Foreskin keratinocyte (primary cell): ENCODE measurements at places on chromosomes 11 and 22.

DNA sequence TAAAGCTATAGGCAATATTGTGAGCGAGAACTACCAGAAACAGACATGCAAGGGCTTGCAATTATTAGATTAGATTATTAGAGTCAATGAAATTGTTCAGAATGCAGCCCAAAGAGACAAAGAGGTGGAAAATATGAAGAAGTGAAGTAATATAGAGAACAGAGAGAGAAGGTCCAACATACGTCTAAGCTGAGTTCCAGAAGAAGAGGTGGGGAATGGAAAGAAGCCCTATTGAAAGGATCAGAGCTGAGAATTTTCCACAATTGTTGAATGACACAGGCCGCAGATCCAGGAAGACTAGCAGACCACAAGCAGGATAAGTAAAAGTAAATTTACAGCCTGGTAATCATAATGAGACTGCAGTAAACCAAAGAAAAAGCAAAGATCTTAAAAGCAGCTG, 93.2 kb downstream of the EXT2 start:
- DNase-seq = peak; percentile 18

DNA sequence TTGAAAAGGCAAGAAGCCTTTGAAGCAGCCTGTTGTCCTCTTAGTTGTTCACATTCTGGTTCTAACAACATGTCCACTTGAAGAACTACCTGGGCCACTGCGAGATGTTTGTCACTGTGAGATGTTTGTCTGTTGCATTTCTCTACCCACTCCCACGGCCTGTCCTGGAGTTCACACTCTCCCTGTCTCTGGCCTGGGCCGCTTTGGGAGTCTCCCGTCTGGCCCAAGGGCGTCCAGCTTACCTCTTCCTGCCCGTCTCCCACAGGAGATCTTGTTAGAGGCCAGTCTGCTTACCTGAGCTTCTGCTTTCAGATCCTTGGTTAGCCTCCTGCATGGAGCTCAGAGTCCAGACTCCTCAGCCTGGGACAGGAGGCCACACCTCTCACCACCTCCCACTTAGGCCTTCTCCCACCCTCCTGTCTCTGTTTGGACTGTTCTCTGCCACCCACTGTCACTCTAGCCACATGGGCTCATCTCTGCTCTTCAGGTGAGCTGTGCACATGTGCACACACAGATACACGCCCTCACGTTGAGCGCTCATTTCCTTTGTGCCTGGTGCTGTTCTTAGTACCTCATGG, 66.0 kb downstream of the TBC1D22A start:
- DNase-seq = no peak

DNA sequence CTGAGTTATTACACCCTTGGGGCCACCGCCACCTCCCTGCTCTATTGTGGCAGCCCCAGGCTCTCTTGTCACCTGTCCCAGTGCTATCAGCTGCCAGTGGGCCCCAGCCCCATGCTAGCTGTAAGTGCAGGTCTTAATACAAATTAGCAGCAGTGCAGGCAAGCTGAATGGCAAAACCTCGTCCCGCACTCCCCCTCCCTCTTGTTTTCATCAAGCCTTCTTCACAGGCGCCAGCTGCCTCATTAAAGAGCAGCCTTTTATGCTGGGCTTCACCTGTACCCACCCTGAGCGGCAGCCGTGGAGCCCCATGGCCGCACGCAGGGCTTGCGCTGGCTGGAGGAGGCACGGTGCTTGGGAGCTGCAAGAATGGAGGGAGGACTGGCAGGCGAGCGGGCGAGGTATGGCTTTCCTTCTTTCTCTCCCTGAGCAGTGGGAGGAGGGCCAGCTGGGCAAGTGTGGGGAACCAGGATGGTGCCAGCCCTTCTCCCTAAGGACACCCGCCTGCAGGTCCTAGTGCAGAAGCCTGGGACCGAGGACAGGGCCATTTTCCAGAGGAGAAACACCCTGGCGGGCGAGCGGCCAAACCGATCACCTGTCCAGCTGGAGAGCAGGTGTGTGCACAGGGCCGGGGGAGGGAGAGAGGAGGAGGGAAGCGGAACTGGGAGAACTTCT, 70.7 kb downstream of the FLI1 start:
- DNase-seq = no peak

DNA sequence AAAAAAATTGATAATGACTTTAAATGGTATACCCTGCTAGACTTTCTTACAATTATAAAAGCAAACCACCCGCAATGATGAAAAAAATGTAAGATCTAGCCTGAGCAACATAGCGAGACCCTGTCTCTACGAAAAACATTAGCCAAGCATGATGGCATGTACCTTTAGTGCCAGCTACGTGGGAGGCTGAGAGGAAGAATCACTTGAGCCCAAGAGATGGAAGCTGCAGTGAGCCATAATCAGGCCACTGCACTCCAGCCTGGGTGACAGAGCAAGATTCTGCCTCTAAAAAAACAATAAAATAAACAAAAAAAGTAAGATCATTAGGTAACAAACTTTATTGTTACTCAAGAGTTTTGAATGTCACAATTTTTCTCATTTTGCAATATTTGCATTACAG, 39.2 kb downstream of the KMT5B start:
- no peak for DNase-seq

DNA sequence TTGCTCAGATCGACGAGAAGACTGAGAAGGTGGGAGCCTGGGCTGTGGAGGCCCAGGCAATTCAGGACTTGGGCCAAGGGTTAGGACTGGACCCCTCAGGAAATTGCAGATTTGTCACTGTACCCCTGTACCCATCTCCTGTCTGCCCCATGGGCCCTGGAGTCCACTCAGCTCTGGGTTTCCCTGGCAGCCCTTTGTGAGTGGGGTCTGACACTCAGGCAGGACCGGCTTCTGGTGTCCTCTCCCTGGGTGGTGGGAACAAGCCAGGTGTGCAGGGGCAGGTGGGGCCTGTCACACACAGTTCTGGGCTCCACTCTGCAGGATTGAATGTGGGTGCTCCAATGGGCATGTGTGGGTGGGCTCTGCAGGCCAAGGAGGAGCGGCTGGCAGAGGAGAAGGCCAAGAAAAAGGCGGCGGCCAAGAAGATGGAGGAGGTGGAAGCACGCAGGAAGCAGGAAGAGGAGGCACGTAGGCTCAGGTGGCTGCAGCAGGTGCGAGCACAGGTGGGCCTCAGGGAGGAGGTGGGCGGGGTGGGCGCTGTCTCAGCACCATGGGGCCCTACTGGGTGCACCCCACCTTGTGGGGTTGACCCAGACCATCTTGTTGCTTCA, 21.6 kb downstream of the INCENP start:
- no peak for DNase-seq

GRCh38 chr22:50171319-50171964, 911 bp downstream of the PANX2 start:
- DNase-seq = no peak

- no peak for DNase-seq
These were observed 799 bp downstream of the CCDC88B start for GRCh38 chr11:64340671-64341335.

- DNase-seq = no peak
These were observed 9.0 kb downstream of the IGLL5 start for GRCh38 chr22:22896601-22897000.

DNA sequence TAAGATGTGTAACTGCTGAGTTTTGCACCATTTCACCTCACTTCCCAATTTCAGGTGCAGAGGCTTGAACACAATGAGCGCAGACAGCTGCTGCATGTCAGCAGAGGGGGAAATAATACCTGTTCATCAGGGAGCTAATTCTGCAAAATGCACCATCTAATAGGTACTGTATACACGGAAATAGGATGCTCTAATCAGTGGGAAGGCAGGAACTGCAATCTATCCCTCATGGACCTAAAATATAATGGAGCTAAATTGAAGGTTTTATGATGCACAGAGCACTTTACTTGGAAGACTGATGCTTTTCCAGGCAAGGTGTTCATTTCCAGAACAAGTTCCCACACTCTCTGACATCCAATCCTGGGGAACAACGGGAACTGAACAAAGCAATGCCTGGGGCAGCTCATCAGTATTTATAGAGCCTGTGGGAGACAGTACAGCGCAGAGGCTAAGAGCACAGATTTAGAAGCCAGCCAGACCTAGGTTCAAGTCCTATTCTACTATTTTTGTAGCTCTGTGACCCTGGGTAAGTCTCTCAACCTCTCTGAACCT, 78.5 kb downstream of the TENM4 start:
- no peak for DNase-seq

DNA sequence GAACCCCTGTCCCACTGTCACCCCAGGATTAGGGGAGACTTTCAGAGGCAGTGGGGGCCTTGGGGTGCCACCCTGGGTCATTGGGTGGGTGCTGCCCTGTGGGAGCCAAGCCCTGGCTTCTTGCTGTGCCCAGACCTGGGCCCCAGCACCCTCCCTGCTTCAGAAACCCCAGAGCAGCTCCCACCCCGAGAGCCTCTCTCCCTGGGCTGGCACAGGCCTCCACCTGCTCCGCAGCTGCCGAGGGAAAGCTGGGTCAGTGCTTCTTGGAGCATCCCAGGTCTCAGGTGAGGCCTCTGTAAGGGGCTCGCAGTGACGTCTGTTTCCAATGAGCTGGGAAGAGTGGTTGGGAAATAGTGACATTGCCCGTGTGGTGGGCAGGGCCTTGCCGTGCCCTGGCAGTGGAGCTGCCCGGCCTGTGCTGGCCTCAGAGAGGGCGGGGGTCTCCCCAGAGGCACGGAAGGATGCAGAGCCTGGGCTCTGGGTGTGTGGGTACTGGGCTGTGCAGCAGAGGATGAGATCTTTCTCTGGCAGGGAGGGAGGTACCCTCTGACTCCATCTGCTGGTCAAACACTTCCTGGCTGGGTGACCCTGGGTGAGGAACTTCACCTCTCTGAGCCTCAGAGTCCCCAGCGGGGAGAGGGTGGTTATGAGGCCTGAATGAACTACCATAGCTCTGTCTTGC, 23.0 kb downstream of the C22orf23 start:
- no peak for DNase-seq

- DNase-seq = no peak
These were observed at the start of gene KCTD14 for GRCh38 chr11:78022397-78023396. Gene KCTD14 (minus strand): TSS chr11:78023276. CDS start chr11:78023249, 27 bp downstream.

DNA sequence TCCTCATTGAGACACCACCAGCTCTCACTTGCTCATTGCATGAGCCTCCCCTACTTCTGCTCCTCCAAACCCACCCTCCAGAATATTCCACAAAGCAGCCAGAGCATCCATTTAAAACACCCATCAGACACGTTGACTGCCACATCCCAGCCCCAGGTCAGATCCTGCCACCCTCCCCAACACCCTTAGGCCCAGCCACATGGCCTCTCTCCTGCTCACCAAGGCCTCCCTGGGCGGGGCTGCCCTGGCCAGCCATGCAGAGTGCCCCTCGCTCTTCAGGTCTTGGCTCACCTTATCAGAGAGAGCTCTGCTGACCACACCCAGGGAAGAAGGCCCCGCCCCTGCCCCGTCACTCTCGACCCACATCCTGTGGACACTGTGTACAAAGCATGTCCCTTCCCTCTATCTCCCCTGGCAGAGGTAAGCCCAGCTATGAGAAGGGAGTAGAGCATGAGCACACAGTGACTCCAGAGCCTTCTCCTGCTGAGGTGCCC, 106.8 kb downstream of the MICAL3 start:
- DNase-seq = no peak

- DNase-seq = no peak
These were observed 476.3 kb upstream of the CADM1 start for GRCh38 chr11:115980337-115981103.

DNA sequence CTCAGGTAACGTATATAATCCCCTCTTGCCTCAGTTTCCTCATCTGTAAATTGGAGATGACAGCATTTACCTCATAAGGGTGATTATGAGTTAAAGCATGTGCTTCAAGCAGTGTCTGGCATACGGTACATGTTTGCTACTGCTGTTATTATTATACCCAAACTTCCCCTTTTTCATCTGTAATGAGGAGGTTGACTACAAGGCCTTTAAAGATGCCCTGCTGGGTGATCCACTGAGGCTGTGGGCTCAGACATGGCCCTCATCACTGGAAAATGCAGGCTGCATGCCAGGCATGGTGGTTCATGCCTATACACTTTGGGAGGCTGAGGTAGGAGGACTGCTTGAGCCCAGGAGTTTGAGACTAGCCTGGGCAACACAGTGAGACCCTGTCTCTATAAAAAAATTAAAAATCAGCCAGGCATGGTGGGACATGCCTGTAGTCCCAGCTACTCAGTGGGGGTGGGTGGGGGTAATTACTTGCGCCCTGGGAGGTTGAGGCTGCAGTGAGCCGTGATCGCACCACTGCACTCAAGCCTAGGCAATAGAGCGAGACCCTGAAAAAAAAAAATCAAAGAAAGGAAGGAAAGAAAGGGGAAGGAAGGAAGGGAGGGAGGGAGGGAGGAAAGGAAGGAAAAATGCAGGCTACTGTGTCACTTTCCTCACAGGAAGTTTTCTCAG, 4.3 kb downstream of the PIK3IP1 start:
- no peak for DNase-seq

DNA sequence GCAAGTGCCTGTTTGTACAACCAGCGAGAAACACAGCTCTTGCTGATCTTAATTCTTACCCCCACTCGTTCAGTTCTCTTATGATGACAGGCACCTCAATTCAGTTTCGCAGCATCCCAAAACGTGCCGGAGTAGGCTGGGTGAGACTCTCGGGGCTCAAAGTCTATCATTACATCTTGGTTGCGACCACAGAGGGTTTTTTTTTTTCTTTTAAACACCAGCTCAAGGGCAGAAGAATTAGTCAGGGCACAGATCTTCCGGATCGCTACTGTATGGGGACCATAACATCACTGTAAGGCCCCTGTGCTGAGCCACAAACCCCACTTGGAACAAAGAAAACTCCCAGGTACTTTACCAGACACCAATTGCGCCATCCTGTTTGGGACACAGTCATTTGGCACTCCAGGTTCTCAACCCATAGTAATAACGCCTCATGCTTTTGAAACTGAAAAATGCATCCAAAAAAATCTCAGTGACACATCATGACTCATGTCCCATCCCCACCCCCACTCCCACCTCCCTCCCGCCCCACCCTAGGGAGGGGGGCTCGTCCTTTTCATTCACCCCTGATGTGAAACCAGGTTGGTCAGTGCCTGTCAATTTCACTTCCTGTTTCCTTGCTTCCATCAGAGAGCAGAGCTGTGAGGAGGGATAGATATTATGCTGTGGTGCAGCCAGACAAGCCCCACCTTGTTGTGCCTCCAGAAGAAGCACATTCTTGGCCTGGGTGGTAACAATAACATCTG, 41.0 kb upstream of the CD5 start:
- peak; percentile 71 for DNase-seq

DNA sequence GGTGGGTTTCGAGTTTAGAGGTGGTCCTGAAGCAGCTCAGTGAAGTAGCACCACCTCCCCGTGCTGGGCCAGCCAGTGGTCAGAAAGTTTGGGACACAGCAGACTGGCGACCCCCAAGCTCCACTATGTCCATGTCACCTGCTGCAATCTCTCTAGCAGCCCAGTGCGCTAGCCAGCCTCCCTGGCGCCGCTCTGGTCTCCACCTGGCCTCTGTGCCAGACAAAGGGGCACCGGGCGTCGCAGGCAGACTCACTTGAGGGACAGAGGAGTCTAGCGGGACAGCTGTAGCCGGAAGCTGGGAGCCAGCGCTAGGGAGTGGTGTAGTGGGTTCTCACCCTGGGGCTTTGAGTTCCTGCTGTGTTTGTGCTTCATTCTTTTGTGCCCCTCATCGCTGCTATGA, 25.5 kb downstream of the MYBPC3 start:
- no peak for DNase-seq

DNA sequence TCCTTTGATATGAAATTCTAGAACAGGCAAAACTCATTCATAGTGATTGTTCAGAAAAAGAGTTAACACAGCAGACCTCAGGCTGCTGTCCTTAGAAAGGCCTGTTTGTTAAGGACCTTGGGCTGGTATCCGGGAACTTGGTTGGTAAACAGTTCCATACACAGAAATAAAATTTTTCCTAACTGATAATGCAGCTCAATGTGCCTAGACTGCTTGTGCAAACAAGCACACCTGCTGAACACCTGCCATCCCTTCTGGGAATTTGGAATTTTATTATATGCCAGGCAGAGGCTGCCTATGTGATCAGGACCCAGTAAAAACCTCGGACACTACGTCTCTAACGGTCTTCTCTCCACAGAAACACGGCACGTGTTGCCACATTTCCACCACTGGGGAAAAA, 11.5 kb downstream of the THAP12 start:
- DNase-seq = no peak
